ENCODE measurements at places on chromosomes 2 and 18. TPM values are rescaled to one million over a fixed set of nuclear protein-coding genes. Genes with fewer than 3 reads are reported as not detected.

The PSD4 gene
- 274 TPM for total RNA-seq

- no peaks in the 10 kb centered on the region for H3K27me3 ChIP-seq
- H3K4me1 ChIP-seq, result peaks cover 38% of the 10 kb centered on the region
- peaks cover 9% of the 10 kb centered on the region for H3K36me3 ChIP-seq
- no peak overlapping the region for H3K4me3 ChIP-seq
Observed at GRCh38 chr2:156538083-156538504, 101.9 kb downstream of the GPD2 start.

GRCh38 chr18:72056171-72056570 is 488.0 kb downstream of the CBLN2 start:
- no peak overlapping the region for H3K27ac ChIP-seq
- no peaks in the 10 kb centered on the region for H3K4me1 ChIP-seq
- no peaks in the 10 kb centered on the region for H3K27me3 ChIP-seq
- no peak for DNase-seq

The CCDC74B gene
- 3.2 TPM for total RNA-seq

The ARMC9 gene
- total RNA-seq, result 2.5 TPM

Measured in activated CD4-positive, alpha-beta T cell treated with anti-CD3 and anti-CD28 coated beads for 36 hours (primary cell).